GM23248 (cell line): ENCODE measurements at places on chromosomes 7 and 10.
A peak's percentile ranks its signal among the peaks of the same experiment; 100 is the strongest.

DNA sequence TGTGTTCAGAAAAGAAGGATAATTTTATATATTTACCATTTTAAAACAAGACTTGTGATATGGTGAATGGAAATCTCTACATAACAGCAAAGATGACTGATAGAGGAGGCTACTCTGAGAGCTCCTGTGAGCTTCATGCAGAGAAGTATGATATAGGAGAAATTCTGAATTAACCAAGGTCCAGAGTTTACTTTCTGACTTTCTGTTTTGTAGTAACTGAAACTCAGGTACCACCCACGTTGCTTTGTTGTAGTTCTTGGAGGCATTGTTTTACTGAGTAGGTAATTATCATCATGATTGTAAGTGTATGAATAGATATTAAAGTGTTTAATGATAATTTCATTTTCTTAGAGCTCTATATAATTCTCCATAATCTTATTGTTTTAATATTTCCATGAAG lies 18.0 kb upstream of the SFR1 start:
- no peak for DNase-seq

- DNase-seq: peak; percentile 96
These were observed 23.8 kb upstream of the IFIT2 start for GRCh38 chr10:89278034-89278535.

DNA sequence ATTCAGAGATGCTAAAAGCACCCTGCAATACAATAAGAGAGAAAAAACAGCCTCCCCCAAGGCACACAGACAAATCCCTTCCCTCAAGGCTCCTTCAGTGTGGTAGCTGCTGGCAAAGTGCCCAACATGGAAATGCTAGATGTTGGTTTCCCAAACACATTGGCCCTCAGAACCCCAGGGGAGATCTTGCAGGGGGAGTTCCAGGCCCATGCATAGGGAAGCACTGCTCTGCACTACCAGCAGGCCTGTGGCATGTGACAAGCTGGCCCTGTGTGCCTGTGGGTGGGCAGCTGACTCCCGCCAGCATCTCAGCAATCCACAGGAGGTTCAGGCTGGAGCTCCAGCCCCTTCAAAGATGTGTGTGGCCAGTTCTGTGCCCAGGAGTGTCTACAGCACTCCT lies 16.8 kb upstream of the CSGALNACT2 start:
- DNase-seq: no peak

- DNase-seq: no peak
These were observed 118.7 kb downstream of the MKX start for GRCh38 chr10:27626890-27627289.

DNA sequence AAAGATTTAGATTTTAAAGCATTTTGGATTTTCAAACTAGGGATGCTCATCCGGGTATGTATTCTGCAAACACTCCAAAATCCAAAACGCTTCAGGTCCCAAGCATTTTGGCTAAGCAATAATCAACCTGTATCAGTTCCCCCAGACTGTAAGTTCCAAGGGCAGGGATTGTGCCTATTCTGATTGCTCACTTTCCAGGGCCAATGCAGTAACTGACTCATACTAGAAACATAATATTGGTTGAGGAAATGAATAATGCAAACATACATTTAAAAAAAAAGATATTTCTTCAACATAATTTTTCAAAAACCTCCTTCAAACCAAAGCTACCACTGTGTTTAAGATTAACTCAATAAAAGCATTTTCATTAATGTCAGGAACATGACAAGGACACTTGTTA lies 69.5 kb downstream of the HIBADH start:
- peak; percentile 32 for DNase-seq

DNA sequence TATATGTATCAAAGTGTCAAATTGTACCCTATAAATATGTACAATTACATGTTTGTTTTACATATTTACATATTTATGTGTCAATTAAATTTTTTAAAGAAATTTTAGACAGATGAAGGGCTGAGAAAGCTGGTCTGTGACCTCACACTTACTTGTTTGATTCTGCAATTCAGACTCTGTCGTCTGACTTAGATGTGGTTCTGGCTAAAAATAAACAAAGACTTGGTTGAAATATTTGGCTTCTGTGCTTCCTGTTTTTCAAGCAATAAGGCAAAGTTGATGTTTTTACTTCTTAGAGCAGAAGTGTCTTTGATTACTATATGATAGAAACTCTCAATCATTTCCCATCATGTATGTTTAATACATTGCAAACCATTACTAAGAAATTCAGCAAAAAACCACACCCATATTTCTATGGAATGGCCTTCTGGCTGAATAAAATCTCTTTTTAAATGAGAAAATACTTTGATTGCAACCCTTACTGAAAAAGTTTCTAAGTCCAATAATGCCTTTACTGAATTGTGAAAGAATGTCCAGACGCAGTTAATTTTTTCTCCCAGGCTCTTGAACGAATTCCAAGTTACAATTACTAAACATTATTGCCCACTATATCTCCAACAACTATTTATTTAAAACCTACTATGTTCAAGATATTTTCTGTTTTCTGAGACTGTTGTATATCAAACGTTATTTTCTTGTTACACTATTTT lies 59.5 kb upstream of the PRKG1 start:
- peak; percentile 64 for DNase-seq

DNA sequence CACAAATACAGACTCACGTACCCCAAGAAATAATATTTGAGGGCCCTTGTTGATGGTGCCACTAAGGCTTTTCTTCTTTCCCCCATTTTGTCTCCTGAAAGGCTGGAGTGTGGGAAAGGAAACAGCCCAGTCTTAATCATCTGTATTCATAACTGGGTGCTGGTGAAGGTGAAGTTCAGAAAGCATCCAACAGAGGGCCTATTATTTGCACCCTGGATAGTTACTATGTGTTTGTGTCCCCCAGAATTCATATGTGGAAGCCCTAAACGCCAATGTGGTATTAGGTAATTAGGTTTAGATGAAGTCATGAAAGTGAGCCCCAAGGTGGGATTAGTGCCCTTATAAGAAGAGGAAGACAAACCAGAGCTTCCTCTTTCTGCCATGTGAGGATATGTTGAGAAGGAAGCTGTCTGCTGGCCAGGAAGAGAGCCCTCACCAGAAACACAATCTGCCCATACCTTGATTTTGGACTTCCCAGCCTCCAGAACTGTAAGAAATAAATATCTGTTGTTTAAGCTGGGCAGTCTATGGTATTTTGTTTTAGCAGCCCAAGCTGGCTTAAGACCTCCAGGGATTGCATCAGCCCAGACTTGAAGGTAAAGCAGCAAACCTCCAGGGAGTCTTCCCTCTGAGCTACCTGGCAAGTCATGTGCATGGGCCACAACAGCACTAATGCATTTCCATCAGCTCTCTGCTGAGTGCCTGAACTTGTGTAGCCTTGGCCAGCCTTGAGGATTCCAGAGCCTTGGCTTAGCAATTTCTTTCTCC lies 90.0 kb upstream of the ADRB1 start:
- DNase-seq: no peak

DNA sequence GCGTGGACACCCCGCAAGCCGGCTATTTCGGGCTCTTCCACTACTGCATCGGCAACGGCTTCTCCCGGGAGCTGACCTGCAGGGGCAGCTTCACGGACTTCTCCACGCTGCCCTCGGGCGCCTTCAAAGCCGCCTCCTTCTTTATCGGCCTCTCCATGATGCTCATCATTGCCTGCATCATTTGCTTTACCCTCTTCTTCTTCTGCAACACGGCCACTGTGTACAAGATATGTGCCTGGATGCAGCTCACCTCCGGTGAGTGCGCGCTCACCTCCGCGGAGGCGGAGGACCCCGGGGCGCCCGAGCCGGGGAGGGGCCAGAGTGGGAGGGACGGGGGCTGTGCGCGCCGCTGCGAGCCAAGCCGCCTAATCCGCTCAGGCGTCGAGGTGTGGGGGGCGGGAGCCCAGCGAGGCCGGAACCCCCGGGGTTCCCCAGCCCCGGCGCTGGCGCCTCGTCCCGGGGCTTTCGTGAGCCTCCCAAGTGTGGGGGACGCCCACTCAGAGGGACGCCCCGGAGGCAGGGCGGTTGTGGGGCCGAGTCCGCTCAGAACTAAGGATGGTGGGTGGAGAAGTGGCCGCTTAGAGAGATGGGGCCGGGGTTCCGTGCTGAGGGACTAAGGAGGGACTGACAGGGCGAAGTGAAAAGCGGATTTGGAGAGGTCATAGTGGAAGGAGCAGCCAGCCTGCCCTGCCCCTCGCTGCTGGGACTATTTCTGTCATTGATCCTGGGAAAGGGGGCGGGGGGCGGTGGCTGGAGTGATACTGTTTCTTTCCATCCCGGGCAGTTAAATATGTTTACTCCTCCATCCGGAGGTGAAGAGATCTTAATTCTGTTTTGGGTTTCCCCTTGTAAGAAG lies 795 bp downstream of the LHFPL3 start:
- peak; percentile 20 for DNase-seq

DNA sequence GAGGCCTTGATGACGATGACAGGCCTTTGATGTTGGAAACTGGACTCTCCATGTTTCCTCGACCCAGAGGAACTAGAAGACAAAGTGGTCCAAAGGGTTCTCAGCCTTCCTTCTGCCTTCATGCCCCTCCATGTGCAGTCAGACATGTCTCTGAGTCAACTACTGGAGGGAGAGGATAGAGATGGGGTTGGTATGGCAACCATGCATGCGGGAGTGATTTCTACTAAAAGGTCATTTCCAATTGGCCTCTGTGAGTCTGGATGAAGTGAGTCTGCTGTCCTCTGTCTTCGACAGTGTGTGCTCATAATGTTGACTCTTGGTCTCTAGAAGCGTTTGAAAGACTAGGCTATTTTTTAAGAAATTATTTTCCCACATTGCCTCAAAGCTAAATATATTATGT lies 29.2 kb downstream of the STK17A start:
- peak; percentile 55 for DNase-seq

- no peak for DNase-seq
These were observed 346.4 kb upstream of the SHH start for GRCh38 chr7:156158693-156159092.

DNA sequence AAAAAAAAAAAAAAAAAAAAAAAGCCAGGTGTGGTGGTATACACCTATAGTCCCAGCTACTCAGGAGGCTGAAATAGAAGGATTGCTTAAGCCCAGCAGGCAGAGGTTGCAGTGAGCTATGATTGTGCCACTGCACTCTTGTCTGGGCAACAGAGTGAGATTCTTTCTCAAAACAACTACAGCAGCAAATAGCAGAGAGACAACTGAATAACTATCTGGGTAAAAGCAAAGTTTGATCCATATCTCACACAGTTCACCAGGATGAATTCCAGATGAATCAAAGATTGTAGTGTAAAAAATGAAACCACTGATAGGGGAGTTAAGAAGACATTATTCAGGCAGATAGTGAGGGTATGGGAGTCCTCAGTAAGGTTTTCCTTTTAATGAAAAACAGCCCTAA lies 11.4 kb upstream of the NUB1 start:
- no peak for DNase-seq

DNA sequence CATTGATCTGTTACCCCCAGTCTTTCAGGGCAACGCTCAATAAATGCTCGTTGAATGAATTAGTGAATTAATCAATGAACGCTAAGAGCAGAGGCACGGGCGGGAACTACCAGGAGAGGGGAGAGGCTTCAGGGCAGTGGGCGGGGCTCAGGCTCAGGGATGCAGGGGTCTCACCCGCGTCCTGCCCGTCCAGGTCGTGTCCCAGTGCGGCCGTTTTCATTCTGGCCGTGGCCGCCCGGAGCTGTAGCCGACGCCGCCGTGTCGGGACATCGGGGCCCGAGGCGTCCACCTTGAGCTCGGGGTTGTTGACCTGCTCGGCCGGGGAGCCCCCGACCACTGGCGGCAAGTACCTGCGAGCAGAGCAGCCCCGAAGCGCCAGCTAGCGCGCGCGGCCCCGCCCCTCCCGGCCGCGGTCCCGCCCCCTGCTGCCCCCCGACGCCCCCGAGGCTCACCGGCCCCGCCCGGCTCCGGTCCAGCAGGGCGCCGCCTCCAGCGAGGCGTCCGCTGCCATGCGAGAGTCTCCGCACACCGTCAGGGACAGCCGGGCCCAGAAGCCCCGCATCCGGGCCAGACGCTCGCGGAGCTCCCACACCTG lies 2.8 kb upstream of the GAL3ST4 start:
- peak; percentile 33 for DNase-seq

- DNase-seq: no peak
These were observed 6.9 kb upstream of the UBE2H start for GRCh38 chr7:129959471-129960203.

- peak; percentile 2 for DNase-seq
These were observed 53.4 kb downstream of the CREB5 start for GRCh38 chr7:28465697-28466096.

DNA sequence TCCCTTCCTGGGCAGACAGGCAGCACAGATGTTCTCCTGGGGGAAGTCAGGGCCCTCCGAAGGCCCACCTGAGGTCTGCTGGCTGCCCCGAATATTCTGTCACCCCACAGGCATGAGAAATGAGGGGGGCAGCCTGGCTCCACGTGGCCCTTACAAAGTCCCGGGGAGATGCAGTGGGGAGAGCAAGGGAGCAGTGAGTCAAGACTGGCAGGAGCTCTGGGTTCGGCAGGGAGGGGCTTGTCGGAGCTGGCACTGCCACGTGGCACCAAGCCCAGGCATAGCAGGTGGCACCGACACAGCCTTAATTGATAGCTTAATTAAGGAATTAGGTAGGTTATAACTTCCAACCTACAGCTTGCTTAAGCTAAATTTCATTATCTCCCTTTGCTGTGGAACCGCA lies 163.9 kb downstream of the USP6NL start:
- no peak for DNase-seq

DNA sequence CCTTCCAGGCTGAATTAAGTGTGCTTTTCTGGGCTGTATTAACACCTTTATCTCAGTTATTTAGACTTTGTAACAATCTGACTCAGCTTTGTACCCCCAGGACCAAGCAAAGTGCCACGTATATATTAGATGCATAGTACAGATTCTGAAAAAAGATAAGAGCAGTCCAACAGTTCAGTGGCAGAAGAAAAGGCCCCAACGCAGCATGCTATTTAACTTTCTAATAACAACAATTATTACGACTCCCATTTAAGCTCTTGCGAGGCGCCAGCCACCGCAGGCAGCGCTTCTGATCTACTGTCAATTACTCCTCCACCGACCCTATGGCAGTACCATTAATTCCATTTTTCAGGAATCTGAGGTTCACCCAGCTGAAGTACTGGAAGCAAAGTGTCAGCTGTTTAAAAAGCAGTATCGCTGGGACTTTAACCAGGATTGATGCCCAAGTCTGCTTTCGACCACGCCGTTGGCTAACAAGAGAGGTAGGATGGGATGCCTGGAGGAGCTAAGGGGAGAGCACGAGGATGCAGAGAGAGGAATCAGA lies 638 bp downstream of the LIPA start:
- DNase-seq: peak; percentile 27

GRCh38 chr10:3330663-3331062 lies 158.1 kb upstream of the PITRM1 start:
- peak; percentile 88 for DNase-seq

- DNase-seq: no peak
These were observed 14.9 kb upstream of the LGI1 start for GRCh38 chr10:93742633-93743349.

DNA sequence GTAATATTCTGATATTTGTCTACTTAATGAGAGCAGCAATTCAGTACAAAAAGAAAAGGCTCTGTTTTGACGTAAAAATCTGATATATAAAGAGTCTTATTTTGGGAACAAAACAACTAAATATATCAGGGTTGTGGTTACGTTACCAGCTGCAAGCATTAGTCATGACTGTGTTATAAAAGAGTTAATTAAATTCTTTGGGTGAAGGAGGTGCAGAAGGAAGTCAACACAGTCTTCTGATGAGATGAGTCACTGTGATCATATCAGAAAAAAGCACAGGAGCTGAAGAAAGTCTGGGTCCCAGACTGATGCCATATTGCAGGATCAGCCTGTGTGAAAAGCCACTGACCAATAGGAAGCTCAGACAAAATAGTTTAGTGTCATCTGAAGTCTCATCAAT lies 234.3 kb upstream of the TEX47 start:
- DNase-seq: no peak

GRCh38 chr10:63005246-63005645 lies 127.9 kb upstream of the NRBF2 start:
- peak; percentile 77 for DNase-seq

- no peak for DNase-seq
These were observed 35.4 kb downstream of the CTTNBP2 start for GRCh38 chr7:117837841-117838240.
